ENCODE measurements at places on chromosomes 16 and 17. TPM values are rescaled to one million over a fixed set of nuclear protein-coding genes. Genes with fewer than 3 reads are reported as not detected.

STAT5A gene
- 125 TPM for total RNA-seq

QRICH2 gene
- total RNA-seq: 3.7 TPM

RASL10B gene
- total RNA-seq: 0.09 TPM

CCL17 gene
- not detected for total RNA-seq

CLCN7 gene
- 69.7 TPM for total RNA-seq

DNA sequence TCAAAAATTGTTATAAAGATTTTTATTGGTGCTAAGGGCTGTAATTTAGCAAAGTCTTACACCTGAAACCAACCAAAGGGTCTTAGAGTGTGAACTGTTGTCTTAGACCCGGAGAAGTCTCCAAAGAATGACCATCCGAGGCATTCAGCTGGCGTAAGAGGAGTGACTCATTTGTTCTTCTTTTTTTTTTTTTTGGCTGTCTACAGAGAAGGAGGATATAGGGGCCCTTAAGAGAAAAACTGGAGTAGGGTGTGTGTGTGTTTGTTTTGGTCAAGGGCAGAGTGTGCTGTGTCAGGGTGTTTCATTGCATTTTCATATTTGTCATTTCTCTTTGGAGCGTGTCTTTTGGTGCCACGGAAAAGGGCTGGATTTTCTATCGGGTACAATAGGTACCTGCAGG, 508.0 kb downstream of the WWOX start:
- H3K4me3 ChIP-seq: no peak overlapping the region
- H3K4me1 ChIP-seq: no peaks in the 10 kb centered on the region
- H3K27me3 ChIP-seq: no peaks in the 10 kb centered on the region

GRCh38 chr17:80786470-80786869, 205.2 kb upstream of the CHMP6 start:
- peaks cover 79% of the 10 kb centered on the region for H3K4me1 ChIP-seq
- no peak overlapping the region for H3K4me3 ChIP-seq
- no peak for DNase-seq
- no peaks in the 10 kb centered on the region for H3K27me3 ChIP-seq
- peaks cover 26% of the 10 kb centered on the region for H3K36me3 ChIP-seq
- no peak overlapping the region for H3K27ac ChIP-seq

GRCh38 chr16:4442371-4442770, 16.7 kb downstream of the DNAJA3 start:
- H3K36me3 ChIP-seq: peaks cover 23% of the 10 kb centered on the region
- H3K27me3 ChIP-seq: no peaks in the 10 kb centered on the region
- H3K4me1 ChIP-seq: peaks cover 9% of the 10 kb centered on the region
- no peak overlapping the region for H3K27ac ChIP-seq

DNA sequence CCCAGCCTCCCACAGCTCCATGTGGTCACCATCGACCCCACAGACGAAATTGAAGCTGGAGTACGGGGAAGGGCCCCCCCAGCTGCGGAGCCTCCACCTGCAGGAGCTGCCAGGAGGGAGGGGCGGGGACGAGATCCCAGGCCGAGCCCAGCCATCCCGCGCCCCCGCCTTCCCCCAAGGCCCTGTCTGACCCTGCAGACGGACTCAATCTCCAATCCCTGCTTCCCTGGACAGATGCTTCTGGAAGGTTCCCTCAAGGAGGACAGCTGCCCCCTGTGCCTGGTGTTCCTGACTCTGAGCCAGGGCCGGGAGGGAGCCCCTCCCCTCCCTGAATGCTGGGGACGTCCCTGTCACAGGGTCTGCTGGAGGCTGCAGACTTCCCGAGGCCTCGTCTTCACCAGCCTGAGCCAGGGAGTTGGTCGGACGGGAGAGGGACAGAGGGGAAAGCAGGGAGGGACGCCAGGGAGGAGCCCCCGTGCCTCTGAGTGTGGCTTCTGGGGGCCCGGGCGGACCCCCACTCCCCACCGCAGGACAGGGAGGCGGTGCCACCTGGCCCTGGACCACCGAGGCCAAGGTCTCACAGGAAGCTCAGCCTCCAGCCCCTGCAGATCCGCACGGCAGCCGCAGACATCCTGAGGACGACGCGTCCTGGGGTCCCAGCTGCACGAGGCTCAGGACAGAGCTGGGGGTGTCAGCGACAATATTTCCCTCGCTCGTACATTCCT, 21.3 kb upstream of the C1QTNF8 start:
- no peaks in the 10 kb centered on the region for H3K4me1 ChIP-seq
- H3K27me3 ChIP-seq: no peaks in the 10 kb centered on the region

DNA sequence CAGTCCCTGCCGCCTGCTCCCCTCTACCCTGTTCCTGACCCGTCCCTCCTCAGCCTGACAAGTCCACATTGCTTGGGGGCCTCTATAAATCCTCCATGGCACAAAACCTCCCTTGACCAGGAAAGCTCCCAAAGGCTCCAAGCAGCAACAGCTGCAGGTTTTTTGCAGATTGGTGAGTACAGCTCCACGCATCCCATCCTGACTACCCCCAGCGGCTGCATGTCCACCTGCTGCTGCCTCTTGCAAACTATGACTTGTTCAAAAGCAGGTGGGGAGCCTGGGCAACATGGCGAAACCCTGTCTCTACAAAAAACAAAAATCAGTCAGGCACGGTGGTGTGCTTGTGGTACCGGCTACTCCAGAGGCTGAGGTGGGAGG, 122.8 kb downstream of the ANKRD11 start:
- no peak overlapping the region for H3K27ac ChIP-seq
- no peak for DNase-seq
- H3K4me3 ChIP-seq: no peak overlapping the region
- H3K4me1 ChIP-seq: peaks cover 51% of the 10 kb centered on the region

- H3K36me3 ChIP-seq: no peaks in the 10 kb centered on the region
- no peak for DNase-seq
- H3K4me1 ChIP-seq: no peaks in the 10 kb centered on the region
- H3K27me3 ChIP-seq: peaks cover 15% of the 10 kb centered on the region
Observed at GRCh38 chr17:19327031-19327783, 35.3 kb downstream of the B9D1 start.

- DNase-seq: no peak
- no peaks in the 10 kb centered on the region for H3K4me1 ChIP-seq
- no peak overlapping the region for H3K4me3 ChIP-seq
Observed at GRCh38 chr16:59535298-59535697, 801.2 kb upstream of the GOT2 start.

GRCh38 chr16:12089492-12090150, 113.1 kb downstream of the SNX29 start:
- H3K4me3 ChIP-seq: peak overlapping the region; percentile 85
- H3K4me1 ChIP-seq: peaks cover 19% of the 10 kb centered on the region

DNA sequence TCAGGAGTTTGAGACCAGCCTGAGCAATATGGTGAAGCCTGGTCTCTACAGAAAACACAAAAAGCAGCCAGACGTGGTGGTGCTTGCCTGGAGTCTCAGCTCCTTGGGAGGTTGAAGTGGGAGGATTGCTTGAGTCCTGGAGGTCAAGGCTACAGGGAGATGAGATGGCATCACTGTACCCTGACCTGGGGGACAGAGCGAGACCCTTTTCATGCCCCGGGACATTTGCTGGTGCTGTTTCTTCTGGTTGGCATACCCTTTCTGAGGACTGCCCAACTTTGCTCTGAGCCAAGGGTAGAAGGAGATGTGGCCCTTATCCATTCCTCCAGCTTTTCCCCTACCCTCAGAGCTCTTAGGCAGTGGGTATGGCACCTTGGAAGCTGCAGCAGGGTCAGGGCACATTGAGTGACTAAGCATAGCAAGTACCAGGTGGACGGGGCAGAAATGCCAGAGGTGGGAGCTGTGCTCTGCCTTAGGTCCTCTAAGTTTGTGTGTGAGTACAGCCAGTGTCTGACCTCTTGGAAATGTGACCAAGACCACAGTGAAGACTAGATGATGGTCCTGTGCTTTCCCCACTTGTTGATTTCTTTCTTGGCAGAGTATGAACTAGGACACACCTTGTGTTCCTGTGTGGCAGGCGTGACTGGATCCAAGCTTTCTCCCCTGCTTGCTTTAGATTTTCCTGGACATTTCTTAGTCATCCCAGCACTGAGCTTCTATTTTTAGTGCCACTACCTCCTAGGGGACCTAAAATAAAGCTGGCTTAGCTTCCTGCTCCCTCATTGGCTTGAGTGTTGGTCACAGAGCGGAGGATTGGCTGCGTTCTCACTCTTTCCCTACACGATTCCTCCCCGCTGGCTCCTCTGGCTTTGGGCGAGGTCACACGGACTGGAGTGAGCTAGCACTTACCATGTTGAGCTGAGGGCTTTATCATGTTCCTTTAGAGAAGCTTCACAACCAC, 9.9 kb upstream of the EDC4 start:
- H3K36me3 ChIP-seq: peaks cover 3% of the 10 kb centered on the region
- H3K27ac ChIP-seq: no peak overlapping the region
- no peak overlapping the region for H3K4me3 ChIP-seq
- no peaks in the 10 kb centered on the region for H3K27me3 ChIP-seq
- no peak for DNase-seq
- peaks cover 8% of the 10 kb centered on the region for H3K4me1 ChIP-seq

- no peaks in the 10 kb centered on the region for H3K36me3 ChIP-seq
- DNase-seq: no peak
- H3K27ac ChIP-seq: no peak overlapping the region
- no peak overlapping the region for H3K4me3 ChIP-seq
Observed at GRCh38 chr17:43987131-43988021, 17.0 kb upstream of the NAGS start.

- no peak overlapping the region for H3K4me3 ChIP-seq
- H3K27me3 ChIP-seq: peaks cover 6% of the 10 kb centered on the region
- H3K27ac ChIP-seq: no peak overlapping the region
- H3K4me1 ChIP-seq: no peaks in the 10 kb centered on the region
- H3K36me3 ChIP-seq: peaks cover 17% of the 10 kb centered on the region
Observed at GRCh38 chr16:8888951-8889892, 7.1 kb downstream of the LITAFD start.

- H3K27me3 ChIP-seq: no peaks in the 10 kb centered on the region
- H3K4me1 ChIP-seq: peaks cover 7% of the 10 kb centered on the region
- H3K4me3 ChIP-seq: no peak overlapping the region
Observed at GRCh38 chr16:56513972-56514371, 5.9 kb downstream of the BBS2 start.

DNA sequence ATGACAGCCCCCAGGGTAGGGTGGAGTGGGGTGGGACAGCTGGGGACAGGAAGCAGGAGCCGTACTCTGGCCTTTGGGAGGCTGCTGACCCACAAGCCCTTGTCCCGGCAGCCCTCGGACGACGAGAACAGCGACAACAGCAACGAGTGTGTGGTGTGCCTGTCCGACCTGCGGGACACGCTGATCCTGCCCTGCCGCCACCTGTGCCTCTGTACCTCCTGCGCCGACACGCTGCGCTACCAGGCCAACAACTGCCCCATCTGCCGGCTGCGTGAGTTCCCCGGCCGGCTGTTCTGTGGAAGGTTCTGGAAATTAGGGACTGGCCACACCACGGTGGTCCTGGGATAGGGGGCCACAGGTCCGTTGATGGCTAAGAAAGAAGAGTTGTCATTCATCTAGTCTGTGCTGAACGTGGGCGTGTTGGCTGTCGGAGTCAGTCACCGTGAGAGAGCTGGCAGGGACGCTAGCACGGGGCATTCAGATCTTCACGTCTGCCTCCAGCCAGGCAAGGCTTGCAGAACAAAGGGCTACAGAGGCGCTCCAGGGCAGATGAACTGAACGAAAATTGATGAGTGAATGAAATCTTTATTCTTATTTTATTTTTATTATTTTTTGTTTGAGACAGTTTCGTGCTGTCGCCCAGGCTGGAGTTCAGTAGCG, 19.8 kb upstream of the NUDT16L1 start:
- H3K4me3 ChIP-seq: no peak overlapping the region
- peaks cover 16% of the 10 kb centered on the region for H3K36me3 ChIP-seq
- H3K4me1 ChIP-seq: peaks cover 27% of the 10 kb centered on the region
- no peak for DNase-seq

DNA sequence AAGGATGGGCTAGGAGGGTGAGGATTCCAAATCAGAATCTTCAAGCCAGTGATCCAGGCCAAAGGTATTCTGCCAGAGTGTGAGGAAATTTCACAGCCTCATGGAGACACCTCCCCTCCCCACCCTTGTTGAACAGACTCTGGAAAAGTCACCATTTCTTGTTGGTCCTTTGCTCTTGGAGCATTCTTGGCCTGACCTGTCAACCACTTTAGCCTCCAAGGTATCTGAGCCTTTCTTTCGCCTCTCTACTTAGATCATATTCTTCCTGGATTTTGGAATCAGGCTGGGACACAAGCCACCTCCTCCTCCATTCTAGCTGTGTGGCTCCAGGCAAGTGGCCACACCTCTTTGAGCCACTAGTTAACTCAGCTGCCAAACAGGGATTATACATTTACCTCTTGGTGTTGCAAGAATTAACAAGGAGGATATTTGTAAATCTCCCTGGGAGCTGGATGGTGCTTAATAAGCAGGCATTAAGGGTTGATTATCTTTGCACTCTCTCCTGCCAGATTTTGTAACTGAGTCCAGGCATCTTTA, 193.5 kb downstream of the WWOX start:
- no peaks in the 10 kb centered on the region for H3K4me1 ChIP-seq
- no peak overlapping the region for H3K27ac ChIP-seq
- no peaks in the 10 kb centered on the region for H3K36me3 ChIP-seq

DNA sequence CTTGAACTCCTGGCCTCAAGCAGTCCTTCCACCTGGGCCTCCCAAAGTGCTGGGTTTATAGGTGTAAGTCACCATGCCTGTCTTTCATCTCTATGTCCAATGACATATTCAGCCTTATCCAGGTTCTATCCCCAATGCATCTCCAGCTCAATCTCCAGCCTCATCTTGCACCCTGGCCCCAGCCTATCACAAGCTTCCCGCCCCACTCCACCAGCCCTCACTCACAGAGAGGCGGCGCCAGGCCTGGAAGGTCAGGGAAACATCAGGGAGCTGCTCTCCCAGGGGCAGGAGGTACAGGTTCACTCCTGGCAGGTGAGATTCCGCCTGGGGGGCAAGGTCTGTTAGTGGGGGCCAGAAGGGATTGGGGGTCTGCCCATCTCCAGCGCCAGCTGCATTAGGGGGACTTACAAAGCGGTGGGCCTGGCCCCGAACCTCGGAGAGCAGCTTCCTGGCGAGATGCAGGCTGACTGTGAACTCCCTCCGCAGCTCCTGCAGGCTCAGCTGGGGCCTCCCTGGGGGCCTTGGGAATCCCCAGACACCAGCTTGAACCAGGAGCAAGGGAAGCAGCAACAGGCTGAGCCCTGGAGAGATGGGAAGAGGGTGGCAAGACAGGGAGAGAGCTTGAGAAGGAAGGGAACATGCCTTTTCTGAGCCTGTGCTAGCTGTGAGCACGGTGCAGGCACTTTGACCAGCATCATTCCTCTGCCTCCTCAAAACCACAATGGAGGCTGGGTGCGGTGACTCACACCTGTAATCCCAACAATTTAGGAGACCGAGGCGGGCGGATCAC, 3.0 kb downstream of the IL27 start:
- H3K4me3 ChIP-seq: no peak overlapping the region
- no peaks in the 10 kb centered on the region for H3K27me3 ChIP-seq
- H3K36me3 ChIP-seq: peaks cover 4% of the 10 kb centered on the region
- H3K27ac ChIP-seq: no peak overlapping the region
- peaks cover 18% of the 10 kb centered on the region for H3K4me1 ChIP-seq
